ENCODE measurements at places on chromosomes 12 and 14.

DNA sequence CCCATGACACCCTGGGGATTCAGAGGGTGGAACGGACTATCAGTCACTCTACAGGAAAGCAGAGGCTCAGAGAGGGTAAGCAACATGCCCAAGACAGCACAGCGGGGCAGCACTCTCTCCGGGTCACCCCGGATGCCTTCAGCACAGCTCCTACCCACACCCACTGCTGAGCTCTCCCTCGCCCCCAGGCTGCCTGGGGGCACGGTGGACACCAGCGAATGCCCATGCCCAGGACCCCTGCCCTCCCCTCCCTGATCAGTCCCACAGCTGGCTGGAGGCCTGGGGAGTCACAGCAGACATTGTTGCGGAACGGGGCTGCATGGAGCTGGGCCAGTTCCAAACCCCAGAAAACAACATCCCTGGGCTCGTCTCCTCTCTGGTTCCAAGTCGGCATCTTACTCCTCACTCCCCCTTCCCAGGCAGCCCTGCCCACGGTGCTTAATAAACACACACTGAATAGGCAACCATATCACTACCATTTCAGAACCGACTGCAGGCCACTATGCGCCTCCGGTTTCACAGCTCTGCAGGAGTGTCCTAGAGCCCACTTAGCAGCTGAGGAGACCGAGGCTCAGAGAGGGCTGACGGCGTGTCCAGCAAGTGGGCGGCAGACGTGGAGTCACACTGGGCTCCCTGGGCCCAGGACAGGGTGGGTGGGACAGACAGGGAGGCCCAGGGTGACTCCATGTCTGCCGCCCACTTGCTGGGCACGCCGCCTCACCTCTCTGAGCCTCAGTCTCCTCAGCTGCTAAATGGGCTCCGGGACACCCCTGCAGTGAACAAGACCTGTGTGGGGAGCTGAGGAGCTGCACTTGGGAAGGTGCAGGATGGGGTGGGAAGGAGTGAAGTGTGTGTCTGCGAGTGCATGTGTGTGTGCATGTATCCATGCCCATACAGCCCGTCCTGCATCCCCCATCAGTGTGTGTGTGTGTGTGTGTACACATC lies 27.0 kb downstream of the CCDC85C start:
- no peak for DNase-seq

GRCh38 chr12:104282109-104282508 lies 21.4 kb upstream of the EID3 start:
- DNase-seq = no peak

DNA sequence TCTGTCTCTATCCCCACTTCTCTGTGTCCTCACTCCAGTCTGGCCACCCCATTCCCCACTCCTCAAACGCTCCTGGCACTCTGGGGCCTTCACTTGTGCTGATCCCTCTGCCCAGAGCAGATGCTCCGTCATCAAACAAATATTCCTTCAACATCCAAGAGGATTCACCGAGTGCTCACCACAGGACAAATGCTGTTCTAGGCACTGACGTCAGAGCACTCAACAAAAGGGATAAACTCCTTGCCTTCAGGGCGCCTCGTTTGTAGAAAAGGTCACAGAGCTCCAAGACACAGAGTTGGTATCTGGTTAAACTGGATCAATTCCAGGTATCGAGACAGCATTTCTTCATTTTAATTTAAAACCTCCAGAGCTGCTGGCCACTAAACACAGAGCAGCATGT lies 35.3 kb downstream of the PSMC1 start:
- DNase-seq = no peak

DNA sequence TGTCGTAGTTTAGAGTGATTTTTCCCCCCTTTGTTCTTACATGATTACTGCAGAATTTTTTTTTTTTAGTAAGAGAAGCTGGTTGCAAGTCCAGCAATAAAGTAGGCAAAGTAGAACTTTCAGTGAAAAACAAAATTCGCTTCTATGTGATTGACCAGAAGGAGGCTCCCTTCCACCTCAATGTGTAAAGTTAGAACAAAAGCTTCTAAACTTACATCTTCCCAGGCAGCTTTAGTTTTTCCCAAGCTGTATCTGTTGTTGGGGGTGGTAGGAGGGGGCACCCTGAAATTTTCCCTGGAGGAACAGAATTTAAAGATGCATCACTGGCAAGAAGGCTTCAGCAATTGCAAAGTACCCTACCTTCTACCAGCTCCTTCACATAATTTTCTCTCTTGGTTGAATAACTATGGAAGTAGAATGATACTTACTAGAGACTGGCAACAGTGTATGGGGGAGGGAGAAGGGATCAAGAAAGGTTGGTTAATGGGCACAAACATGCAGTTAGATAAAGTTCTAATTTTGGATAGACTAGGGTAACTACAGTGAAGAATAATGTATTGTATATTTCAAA lies 87.3 kb upstream of the E2F7 start:
- peak; percentile 22 for DNase-seq

DNA sequence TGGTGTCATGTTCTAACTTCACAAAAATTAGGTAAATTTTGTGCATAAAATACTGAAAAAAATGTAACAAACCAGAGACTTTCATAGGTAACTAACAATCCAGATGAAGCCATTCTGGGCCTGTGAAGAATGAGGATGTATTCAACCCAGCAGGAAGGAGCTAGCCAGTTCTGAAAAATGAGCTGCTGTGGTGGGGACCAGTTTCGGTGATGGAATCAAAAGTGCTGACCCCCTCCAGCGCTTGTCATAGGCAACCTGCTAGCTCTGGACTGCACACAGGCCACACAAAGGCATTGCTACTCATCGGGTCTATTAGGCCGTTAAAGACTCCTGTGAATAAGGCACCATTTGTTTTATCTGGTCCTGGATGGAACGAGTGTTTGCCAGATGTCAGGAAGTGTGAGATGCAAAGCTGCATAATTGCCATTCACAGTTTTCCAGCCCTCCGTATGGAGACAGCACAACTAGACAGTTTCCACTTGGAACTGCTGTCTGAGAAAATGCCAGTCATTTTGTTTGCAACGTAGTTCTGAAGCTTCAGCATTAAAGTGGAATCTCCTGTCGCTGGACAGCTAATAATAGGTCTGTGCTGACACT lies 3.3 kb upstream of the RIMBP2 start:
- no peak for DNase-seq

DNA sequence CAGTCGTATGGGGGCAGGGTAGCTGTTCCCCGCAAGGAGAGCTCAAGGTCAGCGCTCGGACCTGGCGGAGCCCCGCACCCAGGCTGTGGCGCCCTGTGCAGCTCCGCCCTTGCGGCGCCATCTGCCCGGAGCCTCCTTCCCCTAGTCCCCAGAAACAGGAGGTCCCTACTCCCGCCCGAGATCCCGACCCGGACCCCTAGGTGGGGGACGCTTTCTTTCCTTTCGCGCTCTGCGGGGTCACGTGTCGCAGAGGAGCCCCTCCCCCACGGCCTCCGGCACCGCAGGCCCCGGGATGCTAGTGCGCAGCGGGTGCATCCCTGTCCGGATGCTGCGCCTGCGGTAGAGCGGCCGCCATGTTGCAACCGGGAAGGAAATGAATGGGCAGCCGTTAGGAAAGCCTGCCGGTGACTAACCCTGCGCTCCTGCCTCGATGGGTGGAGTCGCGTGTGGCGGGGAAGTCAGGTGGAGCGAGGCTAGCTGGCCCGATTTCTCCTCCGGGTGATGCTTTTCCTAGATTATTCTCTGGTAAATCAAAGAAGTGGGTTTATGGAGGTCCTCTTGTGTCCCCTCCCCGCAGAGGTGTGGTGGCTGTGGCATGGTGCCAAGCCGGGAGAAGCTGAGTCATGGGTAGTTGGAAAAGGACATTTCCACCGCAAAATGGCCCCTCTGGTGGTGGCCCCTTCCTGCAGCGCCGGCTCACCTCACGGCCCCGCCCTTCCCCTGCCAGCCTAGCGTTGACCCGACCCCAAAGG lies 804 bp downstream of the GAPDH start:
- peak; percentile 29 for DNase-seq

DNA sequence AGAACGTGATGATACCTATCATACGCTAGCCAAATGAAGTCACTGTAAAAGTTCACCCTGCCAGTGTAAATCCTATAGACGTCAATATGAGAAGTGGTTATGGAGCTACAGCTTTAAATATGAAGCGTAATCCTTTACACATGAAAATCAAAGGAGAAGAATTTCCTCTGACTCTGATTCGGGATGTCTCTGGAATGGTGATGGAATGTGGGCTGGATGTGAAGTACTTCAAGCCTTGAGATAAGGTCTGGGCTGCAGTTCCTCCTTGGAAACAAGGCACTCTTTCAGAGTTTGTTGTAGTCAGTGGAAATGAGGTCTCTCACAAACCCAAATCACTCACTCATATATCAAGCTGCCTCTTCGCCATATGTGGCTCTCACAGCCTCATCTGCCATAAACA lies 53.1 kb upstream of the NAP1L1 start:
- DNase-seq = no peak

- no peak for DNase-seq
These were observed 27.7 kb downstream of the FIGNL2 start for GRCh38 chr12:51820526-51821439.

- no peak for DNase-seq
These were observed 247.9 kb upstream of the BTG1 start for GRCh38 chr12:92393504-92393903.

DNA sequence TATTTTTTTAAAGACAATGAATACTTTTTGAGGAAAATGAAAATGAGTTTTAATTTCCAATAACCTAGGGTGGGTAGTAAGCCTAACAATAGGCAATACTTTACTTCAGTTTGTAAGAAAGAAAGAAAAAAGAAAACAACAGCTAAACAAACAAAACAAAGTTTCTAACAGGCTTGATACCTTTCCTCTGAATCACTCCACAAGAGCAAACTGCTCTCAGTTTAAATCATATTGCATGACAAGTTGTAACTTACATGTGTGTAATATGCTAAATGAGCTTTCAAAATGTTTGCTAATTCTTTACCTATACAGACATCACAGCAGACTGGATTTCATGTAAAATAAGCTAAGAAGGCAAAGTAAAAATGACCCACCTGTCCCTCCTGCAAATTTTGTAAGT lies 6.7 kb upstream of the LMO3 start:
- no peak for DNase-seq

DNA sequence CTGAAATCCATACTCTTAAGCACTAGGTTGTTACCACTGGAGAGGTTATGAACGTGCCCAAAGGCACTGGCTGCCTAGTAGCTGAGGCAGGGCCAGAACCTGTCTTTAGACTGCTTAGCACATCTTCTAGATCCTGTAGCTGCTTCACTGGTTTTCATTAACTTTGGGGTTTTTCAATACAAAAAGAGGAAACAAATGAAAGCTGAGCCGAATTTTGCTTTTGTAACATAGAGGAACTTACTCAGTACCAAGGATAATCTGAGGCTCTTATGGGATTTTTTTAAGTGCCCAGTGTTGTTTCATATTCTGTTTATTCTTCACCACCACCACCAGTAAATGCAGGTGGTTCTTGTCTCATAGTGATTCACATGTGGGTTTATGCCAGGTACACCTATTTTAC lies 396.1 kb downstream of the RAD51B start:
- DNase-seq = no peak

DNA sequence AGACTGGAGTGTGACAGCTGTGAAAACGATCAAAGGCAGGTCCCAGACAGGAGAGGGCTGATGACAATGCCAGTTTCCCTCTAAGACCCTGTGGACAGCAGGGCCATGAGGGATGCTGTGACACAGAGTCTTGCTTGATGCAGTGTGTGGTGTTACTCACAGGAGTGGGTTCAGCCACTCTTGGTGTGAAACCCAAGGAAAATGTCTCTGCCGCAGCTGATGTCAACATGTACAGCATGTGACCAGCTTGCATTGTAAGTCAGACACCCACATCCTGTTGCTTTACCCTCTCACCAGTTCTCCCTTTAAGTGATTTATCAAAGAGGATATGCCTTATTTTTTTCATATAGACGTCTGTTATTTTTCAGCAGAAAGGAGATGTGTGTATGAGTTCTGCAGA lies 268.6 kb downstream of the BTG1 start:
- DNase-seq = peak; percentile 20

GRCh38 chr12:57370696-57371095 lies 60.1 kb downstream of the R3HDM2 start:
- DNase-seq = no peak

DNA sequence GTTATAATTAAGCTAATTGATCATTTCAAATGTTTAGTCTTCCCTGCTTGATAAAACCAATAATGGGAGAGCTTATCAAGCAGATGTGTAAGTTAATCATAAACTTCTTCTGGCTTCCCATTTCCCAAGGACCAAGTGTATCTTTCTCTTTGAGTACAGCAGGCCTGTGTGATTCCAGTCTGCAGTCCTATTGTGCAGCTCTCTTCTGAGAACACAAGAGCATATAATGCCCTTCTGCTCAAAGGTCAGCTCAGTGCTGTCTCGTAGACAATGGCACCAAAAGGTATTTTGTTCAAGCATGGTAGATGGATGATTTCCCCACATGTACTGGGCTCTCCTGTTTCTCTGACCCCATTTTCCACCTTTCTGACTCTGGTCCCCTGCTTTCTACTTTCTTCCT lies 101.8 kb upstream of the DYRK2 start:
- no peak for DNase-seq

DNA sequence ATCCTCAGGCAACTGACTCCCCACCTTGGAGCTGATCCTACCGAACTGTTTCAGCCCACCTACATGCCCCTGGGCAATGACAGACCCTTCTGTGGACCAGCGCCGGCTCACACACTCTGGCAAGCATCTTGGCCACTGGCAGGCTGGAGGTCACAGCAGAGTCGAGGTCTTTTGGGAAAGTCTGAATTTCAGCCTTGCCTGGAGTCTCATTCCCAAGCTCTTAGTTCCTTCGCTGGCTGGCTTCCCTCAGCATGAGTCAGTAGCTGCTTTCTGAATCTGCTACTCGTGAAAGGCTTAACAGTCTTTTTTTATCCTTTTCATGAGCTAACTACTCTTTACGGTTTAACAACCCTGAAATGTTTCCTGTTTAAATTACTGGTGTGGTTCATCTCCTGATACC lies 44.5 kb downstream of the ASCL4 start:
- DNase-seq = peak; percentile 16

DNA sequence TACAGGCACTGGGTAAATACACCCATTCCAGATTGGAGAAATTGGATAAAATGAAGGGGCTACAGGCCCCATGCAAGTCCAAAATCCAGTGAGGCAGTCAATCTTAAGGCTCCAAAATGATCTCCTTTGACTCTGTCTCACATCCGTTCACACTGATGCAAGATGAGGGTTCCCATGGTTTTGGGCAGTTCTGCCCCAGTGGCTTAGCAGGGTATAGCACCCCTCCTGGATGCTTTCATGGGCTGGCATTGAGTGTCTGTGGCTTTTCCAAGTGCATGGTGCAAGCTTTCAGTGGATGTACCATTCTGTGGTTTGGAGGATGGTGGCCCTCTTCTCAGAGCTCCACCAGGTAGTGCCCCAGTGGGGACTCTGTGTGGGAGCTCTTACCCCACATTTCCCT lies 427.2 kb downstream of the TRHDE start:
- DNase-seq = no peak

- DNase-seq = no peak
These were observed 30.8 kb upstream of the CDK17 start for GRCh38 chr12:96431067-96431466.

DNA sequence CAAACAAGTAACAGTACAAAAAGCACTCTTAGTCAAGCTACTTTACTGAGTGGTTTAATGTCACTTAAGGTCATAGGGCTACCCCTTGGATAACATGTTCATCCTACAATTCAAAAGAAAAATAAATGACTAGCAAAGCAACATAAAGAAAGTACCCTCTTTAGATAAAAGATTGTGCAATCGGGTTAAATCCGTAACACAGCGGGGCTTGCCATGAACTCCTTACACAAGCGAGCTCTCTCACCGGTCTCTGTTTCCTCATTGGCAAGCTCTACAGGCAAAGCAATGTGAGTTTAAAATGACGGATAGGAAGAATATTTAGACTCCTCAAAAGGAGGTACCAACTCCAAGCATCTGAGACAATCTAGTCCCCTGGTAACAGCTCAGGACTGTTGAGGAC lies 140.6 kb downstream of the EGLN3 start:
- DNase-seq = no peak

GRCh38 chr14:103099081-103099732 lies 4.7 kb downstream of the EXOC3L4 start:
- DNase-seq = no peak

All from COLO829 (cell line).